Left renal pelvis (tissue), 4 donors: ENCODE measurements at places on chromosomes 13 and 19.

DNA sequence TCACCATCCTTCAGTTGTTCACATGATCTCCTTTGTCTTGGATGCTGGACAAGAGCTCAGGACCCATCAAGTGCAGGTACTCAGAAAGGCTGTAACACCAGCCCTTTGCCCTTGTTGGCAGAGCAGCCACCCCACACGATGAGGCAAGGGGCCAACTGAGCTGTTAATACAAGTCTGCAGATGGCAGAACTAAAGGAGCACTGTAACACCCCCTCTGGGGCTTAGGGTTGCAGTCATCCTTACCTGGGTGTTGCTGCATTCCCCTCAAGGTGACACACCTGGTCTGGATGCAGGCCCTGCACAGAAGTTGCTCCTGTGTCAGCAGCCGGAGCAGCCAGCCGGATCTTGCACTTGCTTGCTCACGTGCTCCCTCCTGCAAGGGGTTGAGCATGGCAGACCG, 52.0 kb downstream of the STARD13 start:
- DNase-seq, result no peak

- DNase-seq, result no peak
These were observed 40.2 kb downstream of the UBL3 start for GRCh38 chr13:29810145-29810742.

GRCh38 chr13:30804474-30804873, 69.1 kb downstream of the ALOX5AP start:
- no peak for DNase-seq

GRCh38 chr13:95660981-95661581, 15.9 kb upstream of the DNAJC3 start:
- no peak for DNase-seq

DNA sequence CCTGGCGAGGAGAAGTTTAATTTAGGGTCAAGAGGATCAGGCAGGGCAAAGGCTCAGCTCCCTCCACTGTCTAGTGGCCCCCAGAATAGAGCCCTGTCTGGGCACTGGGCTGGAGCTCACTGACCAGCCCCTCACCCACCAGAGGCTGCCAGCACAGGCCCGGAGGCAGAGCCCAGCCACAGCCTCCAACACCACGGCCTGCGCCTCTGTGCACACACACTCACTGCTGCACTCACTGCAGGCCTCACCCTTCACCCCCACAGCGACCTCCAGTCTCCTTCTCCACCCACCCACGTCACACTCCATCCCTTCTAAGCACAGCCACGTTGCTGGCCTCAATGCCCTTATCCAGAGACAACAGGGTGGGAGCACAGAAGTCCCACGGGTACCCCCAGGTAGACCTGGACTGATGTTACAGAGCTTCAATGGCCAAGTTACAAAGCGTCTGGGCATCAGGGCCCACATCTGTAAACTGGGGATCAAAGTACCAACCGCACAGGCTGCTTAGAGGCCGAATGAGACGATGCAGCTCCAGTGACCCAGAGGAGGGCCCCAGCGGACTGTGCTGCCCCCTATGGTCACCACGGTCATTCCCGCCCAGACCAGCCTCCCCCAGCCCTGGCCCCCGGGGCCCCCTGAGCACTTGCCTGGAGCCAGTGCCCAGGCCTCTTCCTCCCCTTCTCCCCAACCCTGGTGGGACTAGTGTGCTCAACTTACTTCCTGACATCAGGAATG, 4.5 kb upstream of the PRKD2 start:
- DNase-seq, result no peak

- DNase-seq, result no peak
These were observed 4.8 kb upstream of the GJA3 start for GRCh38 chr13:20165417-20166257.

GRCh38 chr13:31639443-31640163, 99.7 kb upstream of the RXFP2 start:
- DNase-seq, result no peak

- no peak for DNase-seq
These were observed 905.6 kb upstream of the SPRY2 start for GRCh38 chr13:81246556-81246955.

DNA sequence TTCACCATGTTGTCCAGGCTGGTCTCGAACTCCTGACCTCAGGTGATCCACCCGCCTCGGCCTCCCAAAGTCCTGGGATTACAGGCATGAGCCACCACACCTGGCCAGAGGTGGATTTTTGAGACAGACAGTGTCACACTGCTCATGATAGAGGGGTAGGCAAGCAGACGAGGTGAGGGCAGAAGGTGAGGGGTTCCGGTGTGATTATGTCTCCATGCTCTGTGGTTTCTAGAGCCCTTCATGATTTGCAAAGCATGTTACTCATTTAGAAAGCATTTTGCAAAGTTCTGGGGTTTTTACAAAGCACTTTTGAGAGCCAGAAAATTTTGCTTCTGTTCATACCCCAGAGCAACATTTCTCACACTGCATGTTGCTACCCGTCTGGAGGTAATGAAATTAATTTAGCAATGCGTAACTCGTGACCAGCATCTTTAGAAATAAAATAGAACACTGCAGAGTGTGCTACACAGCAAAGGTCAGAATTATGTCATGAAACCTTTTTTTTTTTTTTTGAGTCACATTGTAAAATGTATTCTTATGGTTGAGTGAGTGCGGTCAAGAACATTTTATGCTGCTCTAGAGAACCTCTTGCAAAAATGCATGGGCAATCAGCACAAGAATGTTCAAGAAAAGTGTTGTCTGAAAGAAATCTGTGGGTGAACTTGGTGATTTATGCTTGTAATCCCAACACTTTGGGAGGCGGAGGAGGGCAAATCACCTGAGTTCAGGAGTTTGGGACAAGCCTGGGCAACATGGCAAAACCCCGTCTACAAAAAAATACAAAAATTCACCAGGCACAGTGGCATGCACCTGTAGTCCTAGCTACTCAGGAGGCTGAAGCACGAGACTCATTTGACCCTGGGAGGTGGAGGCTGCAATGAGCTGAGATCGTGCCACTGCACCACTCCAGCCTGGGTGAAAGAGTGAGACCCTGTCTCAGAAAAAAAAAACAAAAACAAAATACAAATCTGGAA, 58.0 kb downstream of the MAP4K1 start:
- no peak for DNase-seq

GRCh38 chr13:74555276-74555625, 421.0 kb upstream of the KLF12 start:
- DNase-seq, result no peak

DNA sequence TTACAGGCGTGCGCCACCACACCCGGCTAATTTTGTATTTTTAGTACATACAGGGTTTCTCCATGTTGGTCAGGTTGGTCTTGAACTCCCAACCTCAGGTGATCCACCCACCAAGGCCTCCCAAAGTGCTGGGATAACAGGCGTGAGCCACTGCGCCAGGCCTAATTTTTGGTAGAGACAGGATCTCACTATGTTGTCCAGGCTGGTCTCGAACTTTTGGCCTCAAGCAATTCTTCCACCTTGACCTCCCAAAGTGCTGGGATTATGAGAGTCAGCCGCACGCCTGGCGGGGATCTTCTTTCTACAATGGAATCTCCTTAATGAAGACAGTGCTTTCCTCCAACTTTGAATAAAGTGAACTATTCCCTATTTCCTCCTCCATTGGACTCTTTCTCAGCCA, 5.8 kb downstream of the RASIP1 start:
- no peak for DNase-seq

GRCh38 chr19:17125062-17125727, 49.6 kb downstream of the MYO9B start:
- DNase-seq, result no peak

GRCh38 chr13:40407567-40407966, 258.9 kb downstream of the FOXO1 start:
- DNase-seq, result no peak

GRCh38 chr19:5617080-5617479, 5.5 kb downstream of the SAFB2 start:
- no peak for DNase-seq

GRCh38 chr13:84730376-84730775, 848.1 kb upstream of the SLITRK1 start:
- no peak for DNase-seq

DNA sequence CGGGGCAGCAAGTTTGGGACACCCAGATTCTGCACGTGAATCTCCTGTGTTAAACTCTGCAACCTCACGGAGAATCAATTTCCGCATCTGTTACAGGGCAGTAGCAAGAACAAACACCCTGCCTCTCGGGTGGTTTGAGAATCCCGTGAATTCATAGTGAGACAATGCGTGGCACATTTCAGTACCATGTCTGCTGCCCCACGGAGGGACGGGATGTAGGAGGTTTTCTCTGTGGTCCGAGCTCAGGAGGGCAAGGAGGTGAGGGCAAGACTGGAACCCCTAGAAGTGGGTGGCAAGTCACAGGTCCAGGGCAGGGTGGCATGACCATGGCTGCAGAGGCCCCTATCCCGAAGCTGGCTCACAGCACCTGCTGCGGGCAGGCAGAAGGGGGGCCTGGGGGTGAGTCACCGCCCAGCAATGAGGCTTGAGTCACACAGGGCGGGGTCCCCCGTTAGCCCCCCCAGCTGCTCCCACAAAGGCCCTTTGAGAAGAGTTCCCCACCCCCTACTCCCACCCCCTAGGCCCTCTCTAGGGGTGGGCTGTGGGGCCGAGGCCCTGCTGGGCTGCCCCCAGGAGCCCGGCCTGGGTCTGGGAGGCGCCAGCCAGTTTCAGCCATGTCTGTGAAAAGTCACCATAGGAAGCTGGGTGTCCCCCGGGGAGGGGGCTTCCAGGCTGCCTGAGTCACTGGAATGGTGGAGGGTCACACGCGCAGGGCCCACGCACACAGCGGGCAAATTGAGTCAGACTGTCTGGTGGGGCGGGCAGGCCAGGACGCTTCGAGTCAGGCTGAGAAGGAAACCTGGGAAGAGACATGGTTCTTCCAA, 25.8 kb upstream of the NANOS3 start:
- DNase-seq, result no peak

DNA sequence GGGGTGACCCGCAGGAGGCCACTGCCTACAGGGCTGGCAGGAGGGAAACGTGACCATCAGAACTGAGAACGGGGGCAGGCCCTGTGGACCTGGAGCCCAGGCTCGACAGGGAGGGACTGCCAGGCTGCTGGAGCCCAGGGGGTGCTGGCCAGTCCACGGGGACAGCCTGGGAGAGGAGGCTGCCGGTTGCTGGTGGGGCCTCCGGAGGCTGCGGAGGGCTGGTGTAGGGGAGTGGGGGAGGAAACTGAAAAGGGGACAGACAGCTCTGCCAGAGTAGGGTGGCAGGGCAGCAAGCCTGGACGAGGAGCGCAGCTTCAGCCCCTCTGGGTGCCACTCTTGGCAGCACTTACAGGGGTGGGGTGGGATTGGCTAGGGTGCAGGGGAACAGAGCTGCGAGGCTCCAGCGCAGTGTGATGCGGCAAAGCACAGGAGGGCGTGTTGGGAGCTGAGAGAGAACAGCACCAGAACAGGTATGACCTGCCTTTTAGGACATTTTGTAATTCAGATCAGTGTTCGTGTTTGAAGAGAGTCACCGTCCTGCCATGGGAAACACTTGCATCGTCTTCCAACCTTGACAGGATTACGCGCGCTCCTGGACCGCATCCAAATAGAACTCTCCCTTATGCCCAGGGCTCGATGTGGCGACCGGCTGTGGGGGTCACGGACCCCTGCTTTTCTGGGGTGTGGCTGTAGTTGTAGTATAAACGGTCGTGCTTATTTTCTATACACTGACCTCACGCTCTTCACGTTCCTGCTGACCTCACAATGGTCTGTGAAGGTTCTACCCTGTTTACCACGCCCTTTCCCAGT, 19.9 kb upstream of the ARHGEF7 start:
- DNase-seq, result no peak

- no peak for DNase-seq
These were observed 708 bp upstream of the ESD start for GRCh38 chr13:46797501-46798237.

DNA sequence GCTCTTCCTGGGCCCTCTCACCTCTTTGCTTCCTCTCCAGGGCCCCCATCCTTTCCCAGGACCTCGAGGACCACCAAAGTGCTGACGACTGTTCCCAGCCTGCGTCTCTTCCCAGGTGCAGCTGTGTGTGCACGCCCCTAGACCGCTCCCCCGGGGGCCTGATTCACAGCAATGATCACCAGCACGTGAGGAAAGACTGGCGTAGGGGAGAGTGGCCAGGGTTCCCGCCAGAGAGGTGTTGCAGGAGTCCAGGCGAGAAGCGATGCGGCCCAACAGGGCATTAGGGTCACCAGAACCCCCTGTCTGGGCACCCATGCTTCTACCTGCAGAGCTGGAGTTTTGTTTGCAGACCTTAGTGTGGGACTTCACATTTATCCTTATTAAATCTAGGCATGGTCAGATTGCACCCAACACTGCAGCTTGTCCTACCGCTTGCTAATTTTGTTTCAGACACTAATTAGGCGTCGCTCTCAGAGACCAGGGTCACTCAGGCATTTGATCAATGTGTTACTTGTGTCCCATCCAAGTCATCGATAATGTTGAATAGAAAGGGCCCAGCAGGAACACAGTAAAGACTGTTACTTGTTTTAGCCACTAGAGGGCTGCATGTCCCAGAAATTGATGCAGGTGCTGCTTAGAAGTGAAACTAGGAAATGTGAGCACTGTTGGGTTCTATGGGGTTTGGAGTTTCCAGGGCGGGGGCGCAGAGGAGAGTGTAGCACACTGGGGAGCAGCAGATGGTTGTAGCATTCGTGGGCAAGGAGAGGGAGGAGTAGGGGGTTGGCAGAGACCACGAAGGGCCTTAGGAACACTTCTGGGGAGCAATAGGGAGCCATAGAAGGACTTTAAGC, 53.2 kb downstream of the CDADC1 start:
- no peak for DNase-seq

GRCh38 chr13:48542138-48542537, 9.3 kb upstream of the RCBTB2 start:
- DNase-seq, result no peak

- no peak for DNase-seq
These were observed 40.6 kb upstream of the EEF1AKMT1 start for GRCh38 chr13:20814224-20814910.

- DNase-seq, result no peak
These were observed 83.9 kb downstream of the LRRC63 start for GRCh38 chr13:46295491-46296114.

GRCh38 chr13:30808600-30808999, 73.3 kb downstream of the ALOX5AP start:
- no peak for DNase-seq

- DNase-seq, result no peak
These were observed 1585.4 kb downstream of the EFNB2 start for GRCh38 chr13:104949840-104950740.

GRCh38 chr19:48897181-48897580, 1.4 kb downstream of the TULP2 start:
- DNase-seq, result no peak

GRCh38 chr13:59088716-59089115, 1075.0 kb downstream of the DIAPH3 start:
- no peak for DNase-seq

DNA sequence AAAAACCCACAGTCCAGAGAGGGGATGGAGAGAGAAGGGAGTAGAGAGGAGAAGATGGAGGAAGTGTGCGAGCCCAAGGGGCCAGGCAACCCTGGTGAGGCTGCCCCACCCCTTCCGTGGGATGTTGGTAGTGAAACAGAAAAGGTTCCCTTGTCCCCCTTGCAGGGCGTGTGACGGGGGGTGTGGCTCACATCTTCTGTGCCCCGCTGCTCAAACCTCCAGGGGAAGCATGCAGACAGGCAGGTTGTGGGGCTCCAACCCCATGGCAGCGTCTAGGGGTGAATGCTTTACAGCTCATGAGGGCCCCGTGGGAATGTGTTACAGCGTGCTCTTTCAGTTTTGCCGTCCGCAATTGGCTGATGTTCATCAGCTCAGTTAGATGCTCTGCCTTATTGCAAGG, 14.7 kb upstream of the EVI5L start:
- no peak for DNase-seq
